ENCODE measurements at places on chromosomes 5 and 9.

DNA sequence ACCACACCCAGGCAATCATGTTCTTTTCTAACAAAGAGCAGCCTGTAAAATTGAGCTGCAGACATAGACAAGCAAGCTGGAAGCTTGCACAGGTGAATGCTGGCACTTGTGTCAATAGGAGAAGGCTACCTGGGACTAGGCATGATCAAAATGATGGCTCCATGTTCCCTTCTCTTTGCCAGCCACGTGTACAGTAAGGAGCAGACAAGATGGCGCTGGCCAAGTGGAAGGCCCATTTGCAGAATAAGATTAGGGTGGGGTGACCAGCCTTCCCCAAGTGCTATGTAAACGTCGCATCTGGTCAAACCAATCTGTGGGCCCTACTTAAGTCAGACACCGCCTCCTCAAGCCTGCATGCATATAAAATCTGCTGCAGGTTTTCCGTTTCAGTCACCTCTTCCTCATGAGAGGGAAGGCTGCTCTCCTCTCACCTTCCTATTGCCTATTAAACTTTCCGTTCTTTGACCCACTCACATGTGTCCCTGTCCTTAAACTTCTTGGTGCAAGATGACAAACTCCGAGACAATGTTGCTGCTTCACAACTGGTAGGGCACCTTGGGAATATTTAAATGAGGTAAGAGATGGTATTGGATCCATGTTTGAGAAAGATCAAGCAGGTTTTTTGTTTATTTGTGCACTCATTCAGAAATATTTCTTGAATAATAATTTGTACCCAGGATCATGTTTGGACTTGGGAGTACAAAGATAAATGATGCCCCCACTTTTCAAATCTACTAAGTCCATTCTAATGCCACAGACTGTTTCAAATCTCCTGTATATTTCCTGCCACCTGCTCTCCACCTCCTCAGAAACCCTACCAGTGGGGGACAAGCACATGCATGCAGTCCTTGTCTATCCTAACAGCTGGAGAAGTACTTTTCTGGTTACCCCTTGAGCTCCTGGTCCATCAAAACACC is 30.7 kb upstream of the TGFBR1 start:
- no peak for DNase-seq

- DNase-seq: no peak
These were observed 32.1 kb downstream of the TMEM252 start for GRCh38 chr9:68508547-68508946.

DNA sequence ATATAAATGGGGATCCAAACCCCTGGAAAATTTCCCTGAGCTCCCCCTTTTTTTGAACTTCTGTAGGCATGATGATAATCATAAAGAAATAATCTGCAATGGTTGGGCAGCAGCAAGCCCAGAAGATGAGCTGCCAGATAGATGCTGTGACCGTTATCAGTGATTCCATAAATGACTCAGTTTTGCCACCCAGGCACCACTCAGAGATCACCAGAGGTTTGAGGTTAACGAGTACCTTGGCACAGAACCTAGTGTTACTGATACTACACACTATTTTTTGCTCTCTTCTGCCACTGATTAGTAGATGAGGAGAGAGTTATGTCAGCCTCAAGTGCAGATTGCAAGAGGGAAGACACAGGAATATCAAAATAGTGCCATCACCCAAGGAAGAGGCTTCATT is 199.3 kb upstream of the PTGER4 start:
- no peak for DNase-seq

DNA sequence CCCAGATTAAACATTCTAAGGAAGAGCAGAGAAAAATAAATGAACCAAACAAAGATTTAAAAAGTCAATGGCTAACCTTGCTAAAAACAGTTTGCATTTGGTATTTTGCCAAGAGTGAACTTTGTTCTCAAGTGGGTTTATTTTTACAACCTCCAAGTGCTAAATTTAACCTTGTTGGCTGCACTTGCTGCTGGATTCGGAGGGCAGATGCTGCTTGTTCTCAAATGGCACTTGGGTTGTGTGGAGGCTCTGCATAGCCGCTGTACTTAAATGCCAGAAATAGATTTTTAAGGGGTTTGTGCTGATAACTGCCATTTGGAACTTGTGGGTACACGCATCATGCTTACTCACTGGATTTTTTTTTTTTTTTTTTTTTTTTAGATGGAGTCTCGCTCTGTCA is 13.3 kb upstream of the SPATA24 start:
- DNase-seq: no peak

DNA sequence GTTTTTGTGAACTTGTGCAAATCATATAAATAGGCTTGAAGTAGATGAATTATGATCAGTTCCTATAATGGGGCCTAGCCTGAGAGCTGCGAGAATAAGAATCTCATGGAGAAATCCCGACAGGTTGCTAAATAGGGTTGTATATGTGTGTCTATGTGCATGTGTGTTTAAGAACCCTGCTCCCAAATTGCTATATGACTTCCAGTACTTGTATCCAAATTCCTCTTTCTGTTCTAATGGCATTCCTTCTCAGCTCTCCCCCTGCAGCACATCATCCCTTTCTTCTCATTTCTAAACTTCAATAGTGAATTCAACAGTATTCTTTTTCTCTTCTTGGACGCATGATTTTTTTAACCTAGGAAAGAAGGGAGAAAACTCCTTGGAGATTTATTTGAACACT is 277.2 kb downstream of the GAS1 start:
- DNase-seq: no peak
